ENCODE measurements at places on chromosomes 5 and 9. TPM values are rescaled to one million over a fixed set of nuclear protein-coding genes. Genes with fewer than 3 reads are reported as not detected.

The SPAG8 gene
- polyA plus RNA-seq: 0.40 TPM

The XRCC4 gene
- polyA plus RNA-seq: 18.4 TPM

The KCNIP1 gene
- not detected for polyA plus RNA-seq

The PRSS3 gene
- not detected for polyA plus RNA-seq

The RASEF gene
- polyA plus RNA-seq: not detected

The SOX30 gene
- not detected for polyA plus RNA-seq

The F2RL1 gene
- not detected for polyA plus RNA-seq

The IFNA2 gene
- polyA plus RNA-seq: not detected

The RANBP17 gene
- polyA plus RNA-seq: not detected

The SPATA9 gene
- polyA plus RNA-seq: 0.16 TPM

The TMEM232 gene
- 0.77 TPM for polyA plus RNA-seq

The IRX2 gene
- polyA plus RNA-seq: not detected

The GBGT1 gene
- polyA plus RNA-seq: 20.6 TPM

The GLIPR2 gene
- polyA plus RNA-seq: 4.0 TPM

The PCDHB9 gene
- not detected for polyA plus RNA-seq
